NCI-H1092 treated with DMSO at 0.1 percent for 48 hours (cell line): ENCODE measurements at places on chromosomes 3 and 15.

GRCh38 chr3:190375246-190375645, 12.7 kb upstream of the CLDN16 start:
- DNase-seq: no peak

- no peak for DNase-seq
Measured at GRCh38 chr15:78065973-78066946, 11.3 kb downstream of the TBC1D2B start.

DNA sequence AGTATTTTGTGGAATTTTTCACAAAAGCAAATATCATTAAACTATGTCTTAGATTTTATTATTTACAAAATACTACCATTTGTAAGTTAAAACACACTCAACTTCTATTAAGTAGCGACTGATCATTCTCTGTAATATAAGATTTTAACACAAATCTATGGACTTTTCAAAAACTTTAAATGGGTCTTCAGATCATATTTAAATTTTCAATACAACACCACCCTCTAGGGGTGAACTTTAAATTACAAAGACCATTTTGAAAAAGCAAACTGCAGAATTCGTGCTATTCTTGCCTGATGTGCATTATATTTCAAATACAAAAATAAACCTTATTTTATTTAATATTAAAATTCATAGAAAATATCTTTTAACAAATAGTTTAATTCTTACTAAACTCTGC, 8.2 kb upstream of the VGLL4 start:
- DNase-seq: peak; percentile 25

DNA sequence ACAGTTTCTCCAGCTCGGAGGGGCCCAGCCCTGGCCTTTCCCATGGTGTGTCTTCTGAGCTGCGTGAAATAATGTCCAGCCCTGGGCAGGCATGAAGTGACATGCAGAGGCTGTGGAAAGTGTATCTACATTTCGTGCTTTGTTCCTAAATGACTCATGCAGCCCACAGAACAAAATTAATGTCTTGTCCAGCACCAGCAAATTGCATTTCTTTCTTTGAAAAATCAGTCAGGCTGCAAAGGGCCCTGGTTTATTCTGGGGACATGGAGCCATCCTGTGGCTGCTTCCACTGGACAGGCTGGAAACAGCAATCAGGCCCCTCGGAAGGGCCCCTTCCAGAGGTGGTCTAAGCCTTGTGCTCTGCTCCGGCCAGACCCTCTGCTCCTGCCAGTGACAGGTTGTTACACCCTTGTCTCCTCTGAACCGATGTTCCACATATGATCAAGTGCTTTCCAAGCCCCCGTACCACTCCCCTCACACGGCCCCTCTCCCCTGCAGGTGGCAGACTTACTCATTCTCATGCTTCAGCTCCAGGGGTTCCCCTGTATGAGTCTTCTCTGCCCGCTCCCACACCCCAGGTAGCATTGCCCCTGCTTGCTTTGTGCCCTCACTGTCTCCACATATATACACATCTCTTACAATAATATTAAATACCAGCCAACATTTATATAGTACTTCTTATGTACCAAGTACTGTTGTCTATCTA, 33.7 kb downstream of the CRYGS start:
- DNase-seq: no peak

DNA sequence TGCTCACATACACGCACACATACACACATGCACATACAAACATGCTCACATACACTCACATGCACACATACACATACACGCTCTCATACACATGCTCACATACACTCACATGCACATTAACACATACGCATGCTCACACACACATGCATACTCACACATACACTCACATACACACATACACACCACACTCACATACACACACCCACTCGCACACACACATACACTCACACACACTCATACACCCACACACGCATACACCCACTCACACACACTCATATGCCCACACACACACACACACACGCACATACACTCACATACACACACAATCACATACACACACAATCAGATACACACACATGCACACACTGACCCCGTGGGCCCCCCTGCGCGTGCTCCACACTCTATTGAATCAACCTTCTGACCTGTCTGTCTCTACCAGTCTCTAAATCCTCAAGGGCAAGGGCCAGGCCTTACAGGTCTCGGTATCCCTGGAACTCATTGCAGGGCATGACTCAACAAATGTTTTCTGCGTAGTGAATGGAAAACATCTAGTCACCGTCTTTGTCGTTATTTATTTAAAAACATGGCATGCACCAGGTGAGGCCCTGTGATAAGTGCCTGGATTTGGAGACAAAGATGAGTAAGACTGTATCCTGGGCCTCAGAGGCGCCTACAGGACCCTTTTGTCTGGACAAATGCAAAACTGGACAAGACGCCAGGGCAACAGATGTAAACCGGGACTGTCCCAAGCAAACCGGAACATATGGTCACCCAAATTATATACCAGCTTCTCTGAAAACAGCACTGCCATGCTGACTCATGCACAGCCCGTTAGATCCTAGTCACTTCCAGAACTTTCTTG, 41.8 kb downstream of the GRK7 start:
- DNase-seq: no peak

DNA sequence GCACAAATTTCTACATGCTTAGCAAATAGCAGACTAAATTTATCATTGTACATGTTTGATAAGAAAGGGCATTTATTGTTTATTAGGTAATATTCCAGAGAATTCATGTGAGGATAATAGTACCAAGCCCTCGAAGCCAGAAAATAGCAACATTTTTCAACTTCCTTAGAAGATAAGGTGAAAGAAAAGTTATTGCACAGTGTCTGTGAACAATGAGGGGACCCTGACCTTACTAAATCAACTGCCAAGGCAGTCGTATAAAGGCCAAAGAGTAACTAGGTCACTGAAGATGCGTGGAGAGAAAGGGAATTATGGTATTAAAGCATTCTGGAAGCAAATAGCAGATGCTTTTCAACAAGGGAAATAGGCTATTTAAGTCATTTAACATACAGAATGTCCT, 20.3 kb upstream of the ARL6 start:
- no peak for DNase-seq
